ENCODE measurements at places on chromosomes 7 and 10.

DNA sequence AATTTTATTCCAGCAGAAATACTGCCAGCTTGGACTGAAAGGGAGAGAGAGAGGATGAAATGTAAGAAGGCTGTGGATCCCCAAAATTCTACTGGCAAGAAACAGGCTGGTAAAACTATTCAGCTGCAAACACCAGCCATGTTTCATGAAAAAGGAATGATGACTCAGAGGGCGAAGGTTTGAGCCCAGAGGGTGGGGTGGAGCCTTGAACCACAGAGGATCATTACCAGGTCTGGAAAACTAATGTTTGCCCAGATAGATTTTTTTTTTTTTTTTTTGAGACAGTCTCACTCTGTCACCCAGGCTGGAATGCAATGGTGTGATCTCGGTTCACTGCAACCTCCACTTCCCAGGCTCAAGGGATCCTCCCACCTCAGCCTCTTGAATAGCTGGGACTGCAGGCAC is 41.7 kb upstream of the NRF1 start:
- peak; percentile 91 for DNase-seq

GRCh38 chr7:157280216-157280841 is 56.5 kb upstream of the DNAJB6 start:
- DNase-seq = no peak

GRCh38 chr10:79354141-79354540 is 6.9 kb downstream of the PPIF start:
- DNase-seq = no peak

DNA sequence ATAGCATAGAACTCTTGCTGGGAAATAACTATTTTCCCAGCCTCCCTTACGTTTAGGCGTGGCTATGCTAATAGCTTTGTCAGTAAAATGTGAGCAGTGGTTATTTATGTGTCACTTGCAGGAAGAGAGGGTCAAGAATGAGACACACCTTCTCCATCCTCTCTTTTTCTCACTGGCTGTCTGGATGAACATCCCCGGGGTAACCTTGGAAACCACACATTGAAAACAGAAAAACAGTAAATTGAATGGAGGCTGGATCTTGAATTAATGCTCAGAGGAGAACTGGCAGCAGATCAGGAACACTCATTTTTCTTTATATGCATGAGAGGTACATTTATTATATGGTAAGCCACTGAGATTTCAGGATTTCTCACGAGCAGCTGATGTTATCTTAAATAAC is 127.6 kb downstream of the DNAJB9 start:
- DNase-seq = no peak

- DNase-seq = no peak
These were observed 22.8 kb upstream of the TARP start for GRCh38 chr7:38296059-38296857.

DNA sequence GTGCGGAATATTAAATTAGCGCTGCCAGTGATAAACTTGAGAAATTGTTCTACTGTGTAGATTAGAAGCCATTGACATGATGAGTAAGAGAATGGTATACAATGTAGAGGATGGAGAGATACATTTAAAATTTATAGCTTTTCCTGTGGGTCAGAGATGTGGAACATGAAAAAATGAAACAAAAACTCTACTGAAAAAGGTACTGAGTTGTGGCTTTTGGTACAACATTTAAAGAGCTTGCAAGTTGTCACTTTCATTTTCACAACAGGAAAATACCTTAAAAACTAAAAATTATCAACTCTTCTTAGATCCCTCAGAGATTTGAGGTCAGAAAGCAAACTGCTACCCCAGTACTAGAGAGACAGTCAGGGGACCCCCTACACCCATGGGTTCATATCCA is 348.8 kb upstream of the CDC14C start:
- DNase-seq = no peak
